ENCODE measurements at places on chromosomes 7 and 10.

DNA sequence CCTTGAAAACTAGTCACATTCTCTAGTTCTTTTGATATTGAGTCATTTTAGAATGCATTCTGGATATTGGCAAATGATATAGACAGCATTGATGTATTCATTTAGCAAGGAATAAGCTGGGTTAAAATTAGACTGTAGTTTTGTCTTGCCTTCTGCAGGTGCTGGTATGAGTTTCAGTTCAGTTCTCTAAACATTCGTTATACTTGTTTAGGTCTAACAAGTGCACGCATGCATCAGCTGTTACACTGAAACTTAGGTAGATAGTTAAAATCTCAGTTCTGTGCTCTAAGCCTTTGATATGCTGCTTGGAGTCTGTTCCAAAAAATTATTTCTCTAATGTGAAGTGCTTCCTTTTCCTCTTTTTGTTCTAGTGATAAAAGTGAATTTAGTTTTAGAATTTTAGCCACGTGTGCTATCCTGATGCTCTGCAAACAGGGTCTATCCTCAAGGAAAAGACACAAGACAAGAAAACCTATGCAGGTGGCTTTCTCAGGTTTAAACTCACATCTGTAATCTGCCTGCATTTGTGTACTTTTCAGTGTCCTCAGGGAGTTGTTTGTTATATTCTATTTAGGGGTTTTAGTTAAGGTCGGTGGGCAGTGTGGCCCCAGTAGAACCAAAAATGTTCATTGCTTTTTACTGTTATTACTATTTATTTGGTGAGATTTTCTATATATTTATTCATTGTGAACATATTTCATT lies 409.0 kb downstream of the CDC14C start:
- DNase-seq = no peak

- peak; percentile 98 for DNase-seq
These were observed 33.9 kb upstream of the EEPD1 start for GRCh38 chr7:36119005-36119706.

DNA sequence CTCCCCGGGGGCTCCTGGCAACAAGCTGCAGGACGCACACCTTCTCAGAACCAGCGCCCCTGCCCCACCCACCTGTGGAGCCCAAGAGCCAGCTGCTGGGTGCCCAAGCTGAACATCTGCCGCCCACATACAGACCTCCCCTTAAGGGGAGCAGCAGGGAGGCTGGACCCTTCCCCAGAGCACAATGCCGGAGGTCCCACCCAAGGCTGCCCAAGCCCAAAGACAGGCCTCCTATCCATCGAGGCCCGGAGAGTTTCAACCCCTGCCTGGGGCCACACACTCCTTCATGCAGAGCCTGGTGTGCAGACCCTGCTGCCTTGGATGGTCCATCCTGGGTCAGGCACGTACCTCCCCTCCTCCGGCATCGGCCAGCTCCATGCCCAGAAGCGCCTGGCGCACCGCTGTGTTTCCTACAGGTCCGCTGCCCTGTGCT lies 48.7 kb downstream of the VIPR2 start:
- DNase-seq = no peak

DNA sequence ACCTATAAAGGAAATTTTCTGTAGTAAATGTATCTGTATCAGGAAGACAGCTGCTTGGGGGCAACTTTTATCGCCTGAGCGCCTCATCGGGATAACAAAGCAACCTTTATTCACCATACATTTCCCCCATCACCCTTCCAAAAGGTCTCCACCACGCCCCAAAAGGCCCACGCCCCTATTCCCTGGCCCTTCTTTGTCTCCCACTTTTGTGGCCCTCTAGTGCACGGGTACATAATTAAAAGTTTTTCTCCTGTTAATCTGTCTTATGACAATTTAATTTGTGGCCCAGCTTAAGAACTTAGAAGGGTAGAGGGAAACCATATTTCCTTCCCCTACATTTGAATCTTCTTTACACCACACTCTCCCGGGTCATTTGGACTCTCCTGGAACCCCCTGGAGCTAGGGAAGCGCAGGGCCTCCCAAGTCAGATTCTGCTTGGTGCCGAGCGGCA lies 625 bp downstream of the RP9 start:
- DNase-seq = no peak

GRCh38 chr10:5545011-5545410 lies 20.2 kb downstream of the CALML3 start:
- no peak for DNase-seq

All from brain microvascular endothelial cell (primary cell).